Activated CD4-positive, alpha-beta T cell treated with anti-CD3 and anti-CD28 coated beads for 1 hour (primary cell): ENCODE measurements at places on chromosomes 13 and 19.

DNA sequence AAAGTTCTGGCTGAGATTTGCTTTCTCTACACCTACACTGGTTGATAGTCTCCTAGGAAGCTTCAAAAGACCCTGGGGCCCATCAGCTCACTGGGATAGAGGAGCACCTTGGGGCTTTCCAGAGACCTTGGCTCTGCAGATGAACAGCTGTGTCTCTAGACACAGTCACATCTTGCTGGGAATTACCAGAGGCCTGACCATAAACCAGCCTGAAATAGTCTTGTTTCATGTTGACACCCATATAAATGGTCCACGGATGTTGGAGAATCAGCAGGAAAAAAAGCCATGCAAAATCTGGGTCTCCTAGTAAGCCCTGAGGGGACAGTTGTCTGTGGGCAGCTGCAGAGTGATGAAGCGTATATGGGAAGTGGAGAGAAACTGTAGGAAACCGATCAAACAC, 207.6 kb downstream of the DNAJC15 start:
- DNase-seq, result no peak

GRCh38 chr13:94312511-94313216, 166.8 kb downstream of the DCT start:
- DNase-seq, result no peak

DNA sequence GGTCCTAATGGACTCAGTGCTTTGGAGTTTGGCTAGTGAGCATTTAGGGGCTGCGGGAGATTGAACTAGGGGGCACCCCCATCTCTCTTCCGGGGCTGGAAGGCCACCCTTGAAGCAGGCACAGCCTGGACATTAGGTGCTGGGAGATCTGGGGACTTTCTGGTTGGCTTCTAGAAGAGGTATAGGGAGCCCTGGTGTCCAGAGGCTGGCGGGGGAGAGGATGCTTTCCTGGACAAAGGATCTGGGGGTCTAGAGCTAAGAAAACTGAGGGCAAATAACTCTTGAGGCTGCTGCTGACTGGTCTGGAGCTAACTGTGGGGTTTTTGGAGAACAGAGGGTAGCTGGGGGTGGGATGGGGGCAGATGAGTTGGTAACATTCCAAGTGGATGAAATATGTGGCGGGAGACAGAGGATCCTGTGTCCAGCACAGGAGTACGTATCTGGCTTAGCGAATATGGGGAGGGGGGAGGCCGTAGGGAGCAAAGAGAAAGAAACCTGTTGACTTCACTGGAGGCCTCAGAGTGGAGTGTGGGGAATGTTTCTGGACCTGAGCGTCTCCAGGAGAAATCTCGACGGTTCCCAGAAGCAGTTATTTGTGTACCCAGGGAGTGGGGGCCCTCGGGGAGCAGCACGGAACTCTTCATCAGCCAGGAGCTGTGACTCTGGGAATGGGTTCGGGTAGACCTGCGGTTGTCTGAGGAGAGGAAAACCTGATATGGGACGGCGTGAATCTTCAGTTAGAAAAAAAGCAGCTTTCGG, 1.4 kb downstream of the HNRNPUL1 start:
- DNase-seq, result no peak

GRCh38 chr13:32840989-32841713, 175.1 kb upstream of the KL start:
- no peak for DNase-seq

DNA sequence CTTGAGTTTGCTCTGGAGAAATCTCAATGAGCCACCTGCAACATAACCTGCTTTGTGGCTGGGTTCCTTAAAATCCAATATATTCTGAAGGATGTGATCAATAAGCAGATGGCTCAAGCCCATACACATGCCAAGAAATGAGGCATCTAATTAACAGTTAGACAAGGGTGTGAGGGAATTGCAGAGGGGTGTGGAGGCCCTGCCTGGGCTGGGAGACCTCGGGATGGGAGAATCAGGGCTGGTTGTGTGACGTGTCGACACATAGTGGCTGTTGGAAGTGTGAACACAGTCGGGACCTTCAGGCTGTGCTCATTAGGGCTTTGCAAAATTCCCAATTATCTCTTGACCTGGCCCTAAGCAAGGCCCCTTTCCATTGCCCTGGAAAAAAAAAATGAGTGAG, 362.0 kb upstream of the TMTC4 start:
- no peak for DNase-seq

DNA sequence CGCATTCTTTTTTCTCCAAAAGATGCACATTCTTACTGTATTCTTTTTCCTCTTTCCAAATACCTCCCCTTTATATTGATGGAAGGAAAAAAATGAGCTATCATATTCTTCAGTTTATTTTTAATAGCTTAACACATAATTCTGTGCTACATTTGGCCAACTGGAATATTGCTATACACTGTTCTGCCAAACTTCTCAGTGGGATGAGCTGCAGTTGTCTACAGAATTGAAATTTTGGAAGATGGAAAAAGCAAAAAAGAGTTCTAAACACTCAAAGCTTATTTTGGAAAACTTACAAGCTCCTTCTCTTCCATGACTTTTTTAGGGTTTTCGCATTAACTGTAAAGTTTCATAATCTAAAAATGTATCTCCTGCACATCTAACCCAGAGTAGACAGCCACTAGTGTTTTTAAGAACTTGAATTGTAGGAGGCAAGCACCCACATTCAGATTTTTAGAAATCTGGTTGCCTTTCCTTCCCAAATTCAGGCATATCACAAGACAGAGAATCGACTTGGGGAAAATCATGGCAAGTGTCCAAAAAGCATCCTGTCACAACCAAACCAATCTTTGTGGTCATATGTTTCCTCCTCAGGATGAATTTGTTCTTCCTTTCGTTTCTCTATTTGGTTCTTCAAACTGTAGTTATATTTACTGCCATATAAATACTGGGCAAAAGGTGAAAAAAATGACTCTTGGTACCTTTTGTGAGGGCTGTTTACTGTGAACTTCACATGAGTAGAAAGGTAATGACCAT, 111.4 kb upstream of the FRY start:
- no peak for DNase-seq

- no peak for DNase-seq
Observed at GRCh38 chr13:48585456-48585840, 52.6 kb upstream of the RCBTB2 start.

- DNase-seq, result no peak
Observed at GRCh38 chr19:4294389-4294788, 7.8 kb downstream of the TMIGD2 start.

GRCh38 chr13:111953546-111954178, 113.3 kb upstream of the SOX1 start:
- DNase-seq, result no peak

DNA sequence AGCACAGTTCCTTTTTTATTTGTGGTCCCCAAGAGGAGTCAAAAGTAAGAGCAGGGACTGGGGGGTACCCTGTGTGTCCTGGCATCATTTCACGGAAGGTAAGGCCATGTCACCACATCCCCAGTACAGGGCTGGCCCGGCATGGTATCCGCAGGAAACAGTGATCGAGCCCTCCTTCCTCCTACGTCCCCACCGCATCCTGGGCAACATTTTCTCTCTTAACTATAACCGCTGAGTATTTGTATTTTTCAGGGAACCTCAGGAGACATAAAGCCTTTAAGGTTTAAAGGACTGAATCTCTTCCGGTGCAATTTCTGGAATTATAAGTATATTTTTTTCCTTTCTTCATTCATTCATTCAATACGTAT, 13.6 kb upstream of the LATS2 start:
- DNase-seq, result no peak

DNA sequence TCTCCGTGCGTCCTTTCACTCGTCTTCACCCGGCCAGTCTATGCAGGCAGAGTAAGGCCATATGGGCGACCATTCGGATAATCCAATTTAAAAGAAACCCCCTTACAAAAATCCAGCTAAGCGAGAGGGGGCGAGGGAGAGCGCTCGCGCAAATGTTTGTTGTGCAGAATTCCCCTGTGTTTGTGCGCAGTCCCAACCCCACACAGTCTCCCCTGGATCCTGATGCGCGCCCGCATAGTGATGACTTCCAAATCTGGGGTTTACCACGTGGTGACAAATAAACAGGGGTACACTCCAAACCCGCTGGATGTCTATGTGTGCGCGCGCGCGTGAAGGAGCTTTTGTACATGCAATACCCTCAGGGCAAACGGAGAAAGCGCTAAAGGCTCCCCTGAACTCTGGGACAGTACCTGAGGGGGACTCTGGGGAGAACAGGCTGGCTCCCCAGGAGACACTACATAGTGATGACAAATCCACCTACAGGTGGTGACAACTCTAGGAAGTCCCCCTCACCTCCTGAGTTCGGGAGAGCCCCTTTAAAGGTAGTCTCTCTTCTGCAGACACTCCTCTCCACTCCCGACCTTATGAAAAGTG, 8.5 kb downstream of the SOX21 start:
- DNase-seq, result no peak

GRCh38 chr13:43074824-43075510, 51.6 kb downstream of the DNAJC15 start:
- DNase-seq, result no peak

GRCh38 chr19:46271481-46272197, 25.2 kb upstream of the HIF3A start:
- DNase-seq, result no peak

DNA sequence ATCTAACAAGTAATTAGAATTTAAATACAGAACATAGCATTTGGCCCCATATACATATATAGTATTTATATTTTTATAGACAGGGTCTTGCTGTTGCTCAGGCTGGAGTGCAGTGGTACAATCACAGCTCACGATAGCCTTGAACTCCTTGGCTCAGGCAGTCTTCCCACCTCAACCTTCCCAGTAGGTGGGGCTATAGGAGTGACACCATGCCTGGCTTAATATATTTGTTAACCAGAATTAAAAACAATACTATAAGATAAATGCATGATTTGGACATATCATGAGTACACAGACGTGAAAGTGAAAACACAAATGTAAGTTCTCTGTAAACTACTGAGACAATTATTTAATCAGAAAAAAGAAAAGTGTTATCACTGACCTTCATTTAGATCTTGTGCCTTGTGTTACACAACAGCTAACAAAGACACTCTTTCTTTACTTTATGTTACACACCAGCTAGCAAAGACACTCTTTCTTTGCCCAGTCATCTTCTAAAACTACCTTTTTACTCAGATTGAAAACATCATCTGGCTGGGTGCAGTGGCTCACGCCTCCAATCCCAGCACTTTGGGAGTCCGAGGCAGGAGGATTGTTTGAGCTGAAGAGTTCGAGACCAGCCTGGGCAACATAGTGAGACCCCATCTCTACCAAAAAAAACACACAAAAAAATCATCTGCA, 22.6 kb downstream of the CARS2 start:
- no peak for DNase-seq

DNA sequence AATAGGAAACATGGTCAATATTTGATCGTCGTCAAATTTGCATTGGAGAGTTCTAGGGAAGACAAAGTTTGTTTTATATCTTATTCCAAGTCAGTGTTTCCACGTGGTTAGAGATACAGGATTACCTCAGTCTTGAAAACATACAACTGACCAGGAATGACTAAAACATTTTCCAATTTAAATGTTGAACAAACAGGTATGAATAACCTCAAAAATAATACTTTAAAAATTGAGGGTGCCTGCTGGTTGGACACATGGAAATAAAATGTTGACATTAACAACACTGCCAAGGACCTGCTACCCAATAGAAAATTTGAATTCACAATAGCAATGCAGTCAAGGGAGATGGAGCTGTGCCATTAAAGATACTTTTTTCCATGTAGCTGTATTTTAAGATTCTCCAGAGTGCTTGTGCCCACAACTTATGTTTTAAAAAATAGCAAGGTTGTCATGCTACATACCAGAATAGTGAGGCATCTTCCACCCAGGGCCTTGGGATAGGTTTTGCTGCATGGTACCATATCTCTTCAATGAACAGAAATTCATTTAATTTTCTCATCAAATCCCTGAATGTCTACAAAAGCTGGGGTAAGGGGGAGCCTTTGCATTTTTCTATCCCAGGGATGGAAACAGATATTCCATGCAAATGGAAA, 260.8 kb downstream of the EFNB2 start:
- DNase-seq, result no peak

- DNase-seq, result no peak
Observed at GRCh38 chr13:97629601-97630272, 195.8 kb downstream of the RAP2A start.

GRCh38 chr19:35549174-35549788, 3.9 kb downstream of the TMEM147 start:
- peak; percentile 26 for DNase-seq

DNA sequence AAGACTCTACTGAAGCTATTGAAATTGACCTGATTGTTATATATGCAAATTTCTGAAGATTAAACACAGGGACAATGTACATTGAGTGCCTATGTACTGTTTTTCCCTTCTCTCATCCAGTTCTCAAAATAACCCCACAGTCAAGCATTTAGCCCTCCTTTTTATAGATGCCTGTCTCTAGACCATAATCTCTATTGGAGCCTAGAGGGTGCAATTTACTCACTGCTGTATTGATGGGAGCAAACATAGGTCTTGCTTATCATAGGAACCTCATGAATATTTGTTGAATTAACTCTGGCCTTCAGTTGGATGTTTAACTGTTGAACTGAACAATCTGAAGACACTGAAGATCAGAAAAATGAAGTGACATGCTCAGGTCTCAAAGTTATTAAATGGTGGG, 183.0 kb downstream of the RFC3 start:
- no peak for DNase-seq

- no peak for DNase-seq
Observed at GRCh38 chr13:109605846-109606245, 180.5 kb downstream of the IRS2 start.

- DNase-seq, result no peak
Observed at GRCh38 chr13:89097994-89098393, 1426.8 kb downstream of the SLITRK5 start.

DNA sequence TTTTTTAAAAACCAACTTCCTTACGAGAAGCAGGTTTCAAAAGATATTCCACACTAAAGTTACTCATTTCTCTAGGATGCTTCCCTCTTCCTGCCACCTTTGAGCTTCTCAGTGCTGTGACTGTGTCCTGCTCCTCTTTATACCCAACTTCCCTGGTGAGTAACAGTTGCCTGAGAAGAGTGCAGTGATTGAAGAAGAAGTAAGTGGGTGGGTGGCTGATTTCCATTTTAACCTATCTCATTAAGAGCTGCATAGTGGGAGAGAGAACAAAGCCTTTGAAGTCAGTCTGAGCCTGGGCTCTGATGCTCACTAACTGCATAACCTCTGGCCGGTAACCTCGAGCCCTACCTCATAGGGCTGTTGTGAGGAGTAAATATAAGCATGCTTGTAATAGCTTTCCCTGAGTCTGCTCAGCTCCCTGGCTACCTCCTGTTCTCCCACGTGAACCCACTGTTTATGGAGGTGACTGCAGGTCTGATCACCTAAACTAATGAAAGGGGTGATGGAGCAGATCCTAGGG, 977.3 kb downstream of the UQCRFS1 start:
- no peak for DNase-seq

- no peak for DNase-seq
Observed at GRCh38 chr19:13782537-13782936, 8.3 kb downstream of the C19orf53 start.

GRCh38 chr19:46124638-46125115, at the start of gene IGFL3:
Gene IGFL3 (minus strand): TSS chr19:46124688. CDS start chr19:46124649, 39 bp downstream.
- DNase-seq, result no peak

- no peak for DNase-seq
Observed at GRCh38 chr19:9836021-9836420, 903 bp downstream of the PIN1 start.
